ENCODE measurements at places on chromosomes 3 and 15. TPM values are rescaled to one million over a fixed set of nuclear protein-coding genes. Genes with fewer than 3 reads are reported as not detected.
A peak's percentile ranks its signal among the peaks of the same experiment; 100 is the strongest.

DNA sequence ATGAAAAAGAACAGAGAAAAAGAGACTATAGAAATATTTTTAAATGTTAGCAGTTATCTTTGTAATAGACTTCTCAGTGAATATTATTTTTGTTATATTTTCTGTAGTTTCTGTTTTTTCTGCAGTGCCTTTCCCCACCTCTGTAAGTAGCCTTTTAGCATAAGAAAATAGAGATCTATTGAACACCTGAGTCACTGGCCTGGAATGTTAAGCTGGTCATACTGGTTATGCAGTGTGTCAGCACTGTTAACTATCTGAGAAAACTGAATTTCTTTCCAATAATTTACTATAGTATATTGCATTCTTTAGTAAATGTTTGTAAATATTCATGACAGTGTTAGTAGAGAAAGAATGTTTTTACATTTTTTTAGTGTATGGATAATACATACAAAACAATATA is 79.8 kb downstream of the NECTIN3 start:
- no peak overlapping the region for H3K27ac ChIP-seq
- H3K4me3 ChIP-seq: no peak overlapping the region
- H3K36me3 ChIP-seq: peaks cover 17% of the 10 kb centered on the region

DNA sequence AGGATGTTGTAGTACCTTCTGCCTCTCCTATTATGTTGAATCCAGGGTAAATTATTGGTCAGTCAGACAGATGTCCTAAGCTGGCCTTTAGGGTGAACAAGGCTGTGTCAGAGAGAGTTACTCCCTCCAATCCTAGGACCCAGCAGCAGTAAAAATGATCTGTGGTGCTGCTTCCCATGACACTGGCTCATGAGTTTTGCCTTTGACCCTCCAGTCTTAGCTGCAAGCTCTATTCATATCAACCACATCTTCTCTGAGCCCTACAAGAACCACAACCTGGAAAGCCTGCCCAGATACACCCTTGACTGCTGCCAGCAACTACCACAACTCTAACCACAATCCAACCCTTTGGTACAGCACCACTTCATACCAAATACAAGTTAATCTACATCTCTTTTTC is 27.2 kb upstream of the PHLDB2 start:
- peaks cover 9% of the 10 kb centered on the region for H3K27me3 ChIP-seq
- no peak for DNase-seq

- no peaks in the 10 kb centered on the region for H3K27me3 ChIP-seq
- no peaks in the 10 kb centered on the region for H3K4me1 ChIP-seq
- H3K4me3 ChIP-seq: no peak overlapping the region
- H3K36me3 ChIP-seq: no peaks in the 10 kb centered on the region
- DNase-seq: no peak
- no peak overlapping the region for H3K27ac ChIP-seq
Measured at GRCh38 chr3:39724233-39724846, 85.1 kb upstream of the MYRIP start.

DNA sequence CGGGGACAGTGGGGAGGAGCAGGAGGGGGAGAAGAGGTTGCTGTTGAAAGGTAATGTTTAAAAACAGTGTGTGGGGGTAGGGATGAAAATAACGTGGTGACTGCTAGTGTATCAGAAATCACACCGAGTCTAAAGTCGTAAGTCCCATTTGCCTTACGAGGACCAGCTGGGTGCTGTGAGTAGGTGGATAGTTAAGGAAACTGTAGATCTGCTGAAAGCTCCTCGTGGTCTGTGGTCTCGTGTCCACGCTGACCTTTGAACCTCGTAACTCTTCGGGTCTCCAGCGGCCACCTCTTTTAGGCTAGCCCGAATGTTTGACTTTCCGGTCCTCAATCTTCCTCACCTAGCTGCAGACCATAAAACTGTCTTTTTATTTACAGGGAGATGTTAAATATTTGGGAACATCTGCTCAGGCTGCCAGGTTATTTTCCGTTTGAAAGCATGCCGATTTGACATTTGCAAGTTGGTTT is 29.3 kb upstream of the ST3GAL6 start:
- peaks cover 10% of the 10 kb centered on the region for H3K27me3 ChIP-seq
- DNase-seq: no peak
- no peaks in the 10 kb centered on the region for H3K4me1 ChIP-seq

DNA sequence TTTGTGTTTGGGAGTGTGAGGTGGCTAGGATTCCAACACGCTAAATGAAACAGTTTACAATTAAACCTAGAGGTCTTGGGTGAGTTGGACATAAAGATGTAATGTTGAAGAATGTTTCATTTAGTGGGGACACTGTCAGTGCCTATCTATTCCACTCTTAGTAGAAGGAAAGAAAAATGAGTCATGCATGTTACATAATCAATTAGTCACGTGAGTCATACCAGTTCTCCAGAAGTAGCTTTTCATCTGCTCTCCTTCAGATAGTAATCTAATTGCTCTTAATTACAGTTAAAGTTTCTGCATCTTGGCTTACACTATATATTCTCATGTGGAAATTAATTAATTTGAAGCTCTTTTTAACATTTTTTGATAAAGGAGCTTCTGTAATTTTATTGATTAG is 115.7 kb upstream of the P2RY1 start:
- no peak overlapping the region for H3K27ac ChIP-seq
- DNase-seq: no peak
- no peak overlapping the region for H3K4me3 ChIP-seq
- peaks cover 7% of the 10 kb centered on the region for H3K4me1 ChIP-seq

GRCh38 chr3:10688126-10688525 is 127.9 kb upstream of the SLC6A11 start:
- H3K36me3 ChIP-seq: no peaks in the 10 kb centered on the region
- no peak overlapping the region for H3K4me3 ChIP-seq
- no peaks in the 10 kb centered on the region for H3K4me1 ChIP-seq

DNA sequence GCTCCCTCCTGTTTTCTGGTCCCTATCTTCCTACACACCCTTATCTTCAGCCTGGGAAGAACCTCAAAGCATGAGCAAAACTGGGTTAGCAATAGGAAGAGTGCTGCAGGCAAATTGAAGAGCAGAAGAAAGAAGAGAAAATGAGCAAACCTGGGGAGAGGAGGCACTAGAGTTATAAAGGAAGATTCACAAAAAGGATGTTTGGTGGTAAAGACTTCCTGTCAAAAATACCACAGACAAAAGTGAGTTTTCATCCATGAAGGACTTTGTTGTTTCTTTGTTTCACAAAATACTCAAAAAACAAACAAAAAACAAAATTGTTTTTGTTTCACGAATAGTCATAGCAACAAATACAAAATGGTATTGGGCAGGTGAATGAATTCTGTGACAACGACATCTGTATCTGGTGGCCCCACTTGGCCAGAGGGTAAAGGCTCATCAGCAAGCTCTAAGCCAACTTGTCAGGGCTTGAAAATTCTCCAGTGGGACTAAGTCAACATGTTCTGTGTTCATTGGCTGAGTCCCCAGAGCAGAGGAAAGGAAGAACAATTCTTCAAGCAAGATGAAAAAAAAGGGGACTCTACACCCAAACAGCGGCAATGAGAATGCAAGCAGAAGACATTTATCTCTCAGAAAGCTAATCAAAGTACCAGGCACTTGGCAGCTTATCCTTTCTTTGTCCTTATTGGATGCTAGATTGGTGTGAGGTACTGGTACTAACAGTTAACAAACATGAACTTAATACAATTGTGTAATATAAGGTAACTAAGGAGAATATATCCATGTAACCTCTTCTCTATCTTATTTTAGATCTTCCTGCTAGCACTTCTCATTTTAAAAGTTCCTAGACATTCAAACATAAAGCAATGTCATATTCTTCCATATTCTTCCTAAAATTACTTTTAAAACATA is 9.7 kb downstream of the ATP8B4 start:
- H3K36me3 ChIP-seq: no peaks in the 10 kb centered on the region
- no peaks in the 10 kb centered on the region for H3K4me1 ChIP-seq
- DNase-seq: no peak

DNA sequence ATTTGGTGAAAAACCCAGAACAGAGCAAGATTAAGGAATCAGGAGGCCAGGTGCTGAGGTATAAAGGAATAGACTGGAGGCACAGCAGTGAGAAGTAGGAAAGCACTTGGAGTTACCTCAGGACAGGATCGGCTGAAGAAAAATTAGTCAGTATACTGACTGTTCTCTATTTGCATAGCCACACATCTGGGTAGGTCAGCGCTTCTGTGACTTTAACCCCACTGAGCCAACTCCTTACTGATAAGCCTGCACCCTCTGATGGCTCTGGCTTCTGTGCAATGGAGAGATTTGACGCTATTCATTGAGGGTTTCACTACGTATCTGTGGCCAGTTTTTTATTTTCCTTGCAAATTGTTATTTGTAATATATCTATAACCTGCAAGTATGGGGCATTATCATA is 22.3 kb downstream of the MECOM start:
- no peaks in the 10 kb centered on the region for H3K27me3 ChIP-seq
- no peaks in the 10 kb centered on the region for H3K4me1 ChIP-seq
- no peak overlapping the region for H3K4me3 ChIP-seq
- DNase-seq: no peak

- H3K4me1 ChIP-seq: no peaks in the 10 kb centered on the region
- no peak overlapping the region for H3K27ac ChIP-seq
Measured at GRCh38 chr3:45088543-45089358, 57.4 kb downstream of the CDCP1 start.

GRCh38 chr3:4773583-4773982 is 205.7 kb upstream of the BHLHE40 start:
- no peak overlapping the region for H3K27ac ChIP-seq
- H3K36me3 ChIP-seq: no peaks in the 10 kb centered on the region
- H3K27me3 ChIP-seq: no peaks in the 10 kb centered on the region
- H3K4me1 ChIP-seq: no peaks in the 10 kb centered on the region

- H3K27ac ChIP-seq: no peak overlapping the region
- H3K36me3 ChIP-seq: no peaks in the 10 kb centered on the region
- no peak for DNase-seq
Measured at GRCh38 chr3:101081999-101082398, 88.8 kb upstream of the ABI3BP start.

GRCh38 chr3:30017901-30018300 is 588.5 kb upstream of the TGFBR2 start:
- no peak overlapping the region for H3K4me3 ChIP-seq
- H3K27ac ChIP-seq: no peak overlapping the region

DNA sequence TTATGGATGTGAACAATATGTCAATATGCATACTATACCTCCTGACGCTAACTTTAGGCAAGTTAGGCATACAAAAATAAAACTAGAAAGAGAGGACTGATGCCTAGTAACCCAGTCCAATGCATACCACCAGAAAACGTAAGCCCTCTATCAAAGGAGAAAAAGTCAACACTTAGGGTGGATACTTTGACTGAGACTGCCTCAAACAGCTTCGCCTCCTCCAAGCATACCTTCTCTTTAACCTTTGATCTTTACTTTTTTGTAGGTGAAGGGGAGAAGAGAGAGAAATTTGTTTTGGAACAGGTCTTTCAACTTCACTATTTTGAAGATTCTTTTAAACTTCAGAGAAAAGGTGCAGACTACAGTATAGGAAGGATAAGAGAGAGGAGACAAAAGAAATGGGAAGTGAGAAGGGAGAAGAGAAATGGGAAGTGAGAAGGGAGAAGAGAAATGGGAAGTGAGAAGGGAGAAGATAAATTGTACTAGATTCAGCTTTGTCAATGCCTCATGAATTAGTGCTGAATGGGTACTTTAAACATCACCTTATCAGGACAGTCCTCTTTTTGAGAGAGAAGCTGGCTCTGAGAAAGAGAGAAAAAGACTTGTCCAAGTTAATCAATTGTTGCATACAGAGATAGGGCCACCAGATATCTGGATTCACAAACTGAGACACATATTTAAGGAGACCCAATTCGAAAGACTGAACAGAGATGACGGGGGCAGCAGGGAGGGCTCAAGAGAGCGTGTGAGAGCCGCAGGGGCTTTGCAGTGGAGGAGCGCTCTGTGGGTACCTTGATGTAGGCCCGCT is 1.0 kb downstream of the P3H2 start:
- H3K27ac ChIP-seq: no peak overlapping the region
- no peak for DNase-seq
- H3K4me3 ChIP-seq: peak overlapping the region; percentile 75
- H3K36me3 ChIP-seq: peaks cover 6% of the 10 kb centered on the region
- H3K4me1 ChIP-seq: peaks cover 5% of the 10 kb centered on the region
- H3K27me3 ChIP-seq: no peaks in the 10 kb centered on the region

DNA sequence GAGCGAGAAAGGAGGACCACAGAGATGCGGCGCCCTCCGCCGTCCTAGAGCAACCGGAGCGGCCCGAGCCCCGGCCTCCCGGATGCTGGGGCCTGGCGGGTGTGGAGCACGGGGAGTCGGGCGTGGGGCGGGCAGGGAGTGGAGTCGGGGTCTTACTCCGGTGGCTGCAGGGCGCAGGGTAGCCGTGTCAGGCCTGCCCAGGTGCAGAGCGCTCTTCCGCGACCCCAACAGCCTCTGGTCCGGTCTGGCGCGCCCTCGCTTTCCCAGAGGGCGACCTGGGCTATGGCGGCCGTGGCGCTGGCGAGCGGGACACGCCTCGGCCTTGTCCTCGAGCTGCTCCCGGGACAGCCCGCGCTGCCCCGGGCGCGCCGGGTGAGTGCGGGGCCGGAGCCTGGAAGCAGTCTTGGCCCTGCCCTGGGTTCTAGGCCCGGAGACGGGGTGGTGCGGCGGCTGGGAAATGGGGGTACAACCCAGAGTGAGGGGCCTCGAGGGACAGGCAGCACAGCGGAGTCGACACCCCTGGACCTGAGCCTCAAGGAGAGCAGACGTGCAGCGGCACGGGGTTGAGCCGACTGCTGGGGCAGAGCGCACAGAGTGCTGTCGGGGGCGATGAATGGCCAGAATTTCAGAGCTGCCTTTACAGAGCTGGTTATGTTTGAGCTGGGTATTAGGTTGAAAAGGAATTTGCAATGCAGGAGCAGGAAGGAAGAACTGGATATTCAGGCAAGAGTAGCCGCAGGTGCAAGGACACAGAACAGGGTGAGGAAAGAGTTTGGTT is at the start of gene ZNF662:
ZNF662 (plus strand) TSS at position 73 of the 778 bp plus-strand sequence. CDS start 1,973 bp downstream, outside the sequence.
- no peaks in the 10 kb centered on the region for H3K4me1 ChIP-seq
- no peak within 1 kb of the TSS for H3K27ac ChIP-seq
- H3K36me3 ChIP-seq: peaks cover 23% of the 10 kb centered on the region
- peak; percentile 33 for DNase-seq
- no peaks in the 10 kb centered on the region for H3K27me3 ChIP-seq

DNA sequence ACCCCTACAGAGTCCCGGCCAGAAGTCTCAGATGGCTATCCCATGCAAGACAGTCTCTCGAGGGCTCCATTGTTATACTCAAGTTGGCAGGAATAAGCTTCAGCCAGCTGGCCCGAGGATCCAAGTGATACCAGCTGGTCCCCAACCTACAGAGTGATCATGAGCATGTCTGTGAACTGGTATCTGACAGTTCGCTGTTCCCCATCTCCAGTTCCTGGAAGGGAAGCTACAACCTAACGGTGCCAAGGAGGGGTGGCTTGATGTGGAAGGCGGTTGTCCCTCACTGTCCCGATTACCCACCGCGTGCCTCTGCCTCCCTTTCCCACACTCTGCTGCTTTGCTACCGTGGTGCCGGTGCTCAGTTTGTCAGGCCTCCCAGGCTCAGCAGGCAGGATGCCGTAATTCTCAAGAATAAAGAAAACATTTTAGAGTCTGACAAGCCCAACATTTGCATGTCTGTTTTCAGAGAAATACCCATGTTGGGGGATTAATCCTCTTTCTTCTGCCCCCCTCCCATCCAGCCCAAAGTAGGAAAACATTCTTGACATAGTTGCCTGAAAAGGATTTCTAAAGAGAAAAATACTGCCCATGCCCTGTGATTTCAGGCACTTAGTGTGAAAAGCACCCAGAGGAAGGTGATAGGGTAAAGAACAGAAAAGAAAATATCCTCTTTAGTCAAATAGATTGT is 49.4 kb upstream of the HES1 start:
- H3K36me3 ChIP-seq: peaks cover 2% of the 10 kb centered on the region
- no peak overlapping the region for H3K27ac ChIP-seq
- no peak for DNase-seq
- H3K4me1 ChIP-seq: peaks cover 6% of the 10 kb centered on the region

GATM gene
- total RNA-seq: 9.0 TPM

RLBP1 gene
- total RNA-seq: not detected

CPLX3 gene
- not detected for total RNA-seq

CAMP gene
- total RNA-seq: not detected

SLC22A14 gene
- not detected for total RNA-seq

GCSAM gene
- not detected for total RNA-seq

DUOXA2 gene
- total RNA-seq: not detected
